ENCODE measurements at places on chromosomes 1 and 21.

DNA sequence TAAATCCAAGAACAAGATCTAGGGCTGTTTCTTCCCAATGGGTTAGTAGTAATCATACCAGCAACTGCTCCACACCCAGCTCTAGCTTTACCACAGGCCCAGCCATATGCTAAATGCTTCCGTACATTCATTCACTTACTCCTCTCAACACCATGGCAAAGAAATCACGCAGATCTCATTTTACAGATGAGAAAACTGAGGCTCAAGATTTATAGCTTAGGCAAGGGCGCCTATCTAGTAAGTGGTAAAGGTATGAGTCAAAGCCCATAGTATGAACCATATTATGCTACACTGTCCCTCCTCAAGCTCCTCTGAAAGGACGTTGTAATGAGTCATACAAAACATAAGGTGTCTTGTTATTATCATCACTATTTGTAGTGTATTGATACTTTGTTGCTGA, 82.2 kb downstream of the NIBAN1 start:
- no peak for DNase-seq

DNA sequence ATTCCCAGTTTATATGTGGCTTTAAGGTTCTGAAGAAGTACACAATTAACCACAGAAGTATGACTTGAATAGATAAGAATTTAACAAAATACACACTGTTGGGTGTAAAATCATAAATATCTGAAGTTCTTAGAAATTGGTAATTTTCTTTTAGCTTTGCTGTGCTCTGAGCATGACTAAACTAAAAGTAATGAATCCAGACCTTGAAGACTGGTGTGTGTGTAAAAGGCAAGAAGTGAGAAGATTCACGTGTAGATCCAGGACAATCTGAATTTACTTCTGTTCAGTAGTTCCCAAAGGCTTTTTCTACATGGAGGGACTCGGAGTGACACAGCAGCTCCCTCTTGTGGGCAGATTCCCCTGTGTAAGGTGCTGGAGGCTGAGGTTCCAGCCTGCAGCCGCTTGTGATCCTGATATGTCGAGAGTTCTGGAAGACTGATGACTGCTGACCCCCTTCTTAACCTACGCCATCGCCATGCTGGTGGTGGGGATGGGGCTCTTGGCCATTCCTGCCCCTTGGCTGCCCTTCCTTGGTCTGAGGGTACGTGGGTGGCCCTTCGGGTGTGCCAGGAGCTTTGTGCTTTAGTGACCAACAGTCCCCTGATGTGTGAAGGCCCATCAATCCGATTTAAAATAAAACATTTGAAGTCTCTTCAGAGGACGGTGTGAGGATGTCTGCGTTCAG, 62.7 kb downstream of the ADARB1 start:
- DNase-seq, result peak; percentile 88

- no peak for DNase-seq
Observed at GRCh38 chr1:28326984-28327383, 1.9 kb upstream of the MED18 start.

DNA sequence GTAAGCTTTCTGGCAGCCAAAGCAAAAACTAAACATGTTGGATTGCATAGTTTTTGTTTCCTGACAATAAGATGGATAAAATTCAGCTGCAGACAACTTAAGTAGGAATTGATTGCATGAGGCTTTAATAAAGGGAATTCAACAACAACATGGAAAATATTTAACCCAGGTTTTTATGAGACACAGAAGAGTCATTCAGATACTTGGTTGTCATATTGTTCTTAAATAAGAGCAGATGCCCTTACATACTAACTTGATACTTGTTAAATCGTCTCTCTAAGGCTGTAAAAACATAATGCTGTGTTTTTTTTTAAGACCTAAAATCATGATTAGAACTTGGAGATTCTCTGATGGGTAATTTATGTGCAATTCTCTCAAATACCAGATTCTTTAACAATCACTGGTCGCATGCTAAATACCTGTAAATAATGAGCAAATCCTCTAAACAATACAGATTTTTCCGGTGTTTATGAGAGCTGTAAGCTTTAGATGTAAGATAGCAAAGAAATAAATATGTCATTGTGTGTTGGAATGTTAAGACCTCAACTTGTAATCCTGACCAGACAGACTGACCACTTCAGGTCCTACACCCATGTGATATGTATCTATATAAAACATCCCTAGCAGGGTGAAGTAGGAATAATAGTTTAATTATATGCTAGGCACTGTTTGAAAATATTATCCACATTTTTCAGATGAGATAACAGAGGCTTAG, 37.8 kb upstream of the CD34 start:
- no peak for DNase-seq

- no peak for DNase-seq
Observed at GRCh38 chr1:9027307-9027706, 1.1 kb upstream of the SLC2A7 start.

GRCh38 chr1:51664421-51665240, 47.7 kb downstream of the OSBPL9 start:
- peak; percentile 21 for DNase-seq

DNA sequence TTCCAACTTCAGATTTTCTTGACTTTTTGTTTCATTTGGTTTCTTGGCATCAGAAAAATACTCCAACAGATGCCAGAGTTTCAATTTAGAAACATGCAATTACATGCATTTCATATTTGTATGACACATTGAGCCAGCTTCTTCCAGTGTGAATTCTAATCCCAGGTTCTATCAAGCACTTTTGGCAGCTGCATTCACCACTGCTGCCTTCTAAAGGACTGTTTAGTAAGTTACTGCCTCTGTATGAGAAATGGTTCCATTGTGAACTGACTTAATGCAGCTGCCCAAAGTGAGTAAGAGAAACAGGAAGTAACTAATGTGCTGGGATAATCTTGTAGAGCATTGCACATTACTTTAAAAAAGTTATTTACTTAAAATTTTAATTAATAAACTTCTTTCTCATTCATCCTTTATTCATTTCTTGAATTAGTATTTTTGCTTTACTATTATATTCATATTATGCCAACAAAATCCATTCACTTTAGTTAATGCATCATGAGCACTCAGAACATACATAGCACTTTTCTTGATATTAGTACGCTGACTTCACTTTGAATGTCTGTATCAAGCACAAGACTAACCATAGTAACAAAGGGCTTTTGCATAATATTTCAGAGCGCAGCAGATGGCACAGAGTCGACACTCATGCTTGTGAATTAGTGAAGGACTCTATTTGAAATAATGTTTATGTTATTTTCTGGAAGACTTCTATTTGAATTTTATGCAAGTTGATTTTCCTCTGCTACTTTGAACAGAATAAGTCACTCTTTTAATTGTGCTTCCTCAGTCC, 9.8 kb downstream of the RGS18 start:
- peak; percentile 43 for DNase-seq

DNA sequence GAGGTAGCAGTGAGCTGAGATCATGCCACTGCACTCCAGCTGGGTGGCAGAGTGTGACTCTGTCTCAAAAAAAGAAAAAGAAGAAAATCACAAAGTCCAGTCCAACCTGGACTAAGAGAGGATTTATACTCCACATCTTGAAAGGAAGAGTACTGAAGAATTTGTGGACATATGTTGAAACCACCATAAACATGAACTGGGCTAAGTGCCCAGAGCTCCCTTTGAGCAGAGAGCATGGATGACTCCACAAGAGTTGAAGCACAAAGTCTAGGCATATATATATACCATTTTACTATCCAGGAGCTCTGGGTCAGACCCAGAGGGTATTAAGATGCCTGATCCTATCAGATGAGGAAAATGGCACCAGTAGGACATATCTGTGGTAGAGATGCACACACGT, 86.6 kb downstream of the OMA1 start:
- no peak for DNase-seq

GRCh38 chr1:93033785-93034184, 45.3 kb upstream of the MTF2 start:
- no peak for DNase-seq

GRCh38 chr1:15616373-15617172, 685 bp upstream of the DDI2 start:
- no peak for DNase-seq

- no peak for DNase-seq
Observed at GRCh38 chr1:108661030-108661609, at the start of gene HENMT1. Gene HENMT1 (minus strand): TSS chr1:108661093. CDS start chr1:108659884, 1,209 bp downstream.

- no peak for DNase-seq
Observed at GRCh38 chr1:43545695-43546387, 15.2 kb downstream of the PTPRF start.

- DNase-seq, result peak; percentile 53
Observed at GRCh38 chr21:37368541-37369279, 2.1 kb downstream of the DYRK1A start.

GRCh38 chr1:54487571-54488050, 60.4 kb upstream of the ACOT11 start:
- DNase-seq, result no peak

DNA sequence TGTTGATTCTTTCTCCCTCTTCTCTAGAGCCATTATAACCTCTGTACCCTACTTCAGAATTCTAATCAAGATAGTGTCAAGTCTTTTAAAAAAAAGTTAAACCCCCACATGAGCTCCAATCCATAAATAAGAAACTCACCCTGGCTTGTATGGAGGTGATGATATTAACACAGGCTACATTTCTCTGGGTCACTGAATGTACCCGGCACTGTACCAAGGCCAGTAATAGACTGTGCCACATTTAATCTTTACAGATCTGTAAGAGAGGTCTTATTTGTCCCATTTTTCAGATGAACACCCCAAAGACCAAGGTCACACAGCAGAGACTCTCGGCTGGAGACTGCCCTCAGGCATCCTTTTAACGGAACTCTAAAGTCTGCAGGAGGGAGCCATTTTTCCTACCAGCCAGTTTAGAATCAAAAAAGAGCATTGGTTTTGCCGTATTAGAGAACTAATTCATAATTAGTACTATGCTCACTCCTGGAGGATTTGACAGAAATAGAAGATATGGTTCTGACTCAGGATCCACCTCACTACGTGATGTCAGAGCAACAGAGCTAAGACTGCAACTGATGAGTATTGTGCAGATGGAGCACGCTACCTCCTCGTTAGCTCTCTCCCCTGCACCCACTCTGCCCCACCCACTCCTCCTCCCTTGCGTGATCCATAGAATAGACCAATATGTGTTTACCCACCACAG, 217.2 kb upstream of the HOOK1 start:
- DNase-seq, result no peak

DNA sequence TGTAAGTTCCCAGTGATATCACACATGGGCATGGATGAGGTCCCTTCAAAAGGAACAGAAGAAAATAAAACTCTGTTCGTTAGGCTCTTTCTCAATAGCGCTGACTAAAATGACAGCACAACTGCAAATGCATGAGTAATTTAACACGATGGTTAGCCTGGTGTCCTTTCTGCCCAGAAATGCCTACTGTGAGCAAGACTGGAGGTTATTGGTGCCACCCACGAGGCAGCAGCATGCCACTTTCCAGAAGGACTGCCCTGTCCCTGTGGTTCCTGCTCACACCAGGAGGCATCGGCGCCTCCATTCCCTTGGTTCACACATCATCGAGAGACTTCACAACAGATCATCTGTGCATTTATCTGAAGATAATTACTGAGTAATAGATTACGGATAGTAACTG, 26.2 kb downstream of the VPS26C start:
- DNase-seq, result no peak

DNA sequence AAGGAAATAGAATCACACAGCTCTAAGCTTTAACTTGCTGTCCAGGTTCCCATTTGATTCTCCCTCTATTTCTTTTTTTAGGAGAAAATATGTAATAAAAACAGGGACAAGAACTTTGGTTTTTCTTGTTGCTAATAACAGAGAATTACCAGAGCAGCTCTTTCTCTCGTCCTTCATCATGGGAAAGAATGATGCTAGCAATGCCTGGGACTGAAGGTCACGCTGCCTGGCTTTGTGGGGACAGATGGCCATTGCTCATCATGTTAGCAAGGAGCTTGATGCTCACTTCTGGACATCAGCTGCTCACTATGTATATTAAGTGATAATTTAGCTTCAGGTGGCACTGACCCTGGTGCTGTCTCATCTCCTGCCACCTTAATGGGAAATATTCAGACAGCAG, 77.3 kb upstream of the AKT3 start:
- DNase-seq, result peak; percentile 44

GRCh38 chr1:228058949-228059633, 23.4 kb upstream of the ARF1 start:
- DNase-seq, result no peak

GRCh38 chr1:93817819-93818569, 61.0 kb downstream of the DNTTIP2 start:
- no peak for DNase-seq

GRCh38 chr21:44666401-44667320, at the start of gene KRTAP12-2:
Gene KRTAP12-2 (minus strand): TSS chr21:44666927. CDS start chr21:44666886, 41 bp downstream.
- peak; percentile 21 for DNase-seq

DNA sequence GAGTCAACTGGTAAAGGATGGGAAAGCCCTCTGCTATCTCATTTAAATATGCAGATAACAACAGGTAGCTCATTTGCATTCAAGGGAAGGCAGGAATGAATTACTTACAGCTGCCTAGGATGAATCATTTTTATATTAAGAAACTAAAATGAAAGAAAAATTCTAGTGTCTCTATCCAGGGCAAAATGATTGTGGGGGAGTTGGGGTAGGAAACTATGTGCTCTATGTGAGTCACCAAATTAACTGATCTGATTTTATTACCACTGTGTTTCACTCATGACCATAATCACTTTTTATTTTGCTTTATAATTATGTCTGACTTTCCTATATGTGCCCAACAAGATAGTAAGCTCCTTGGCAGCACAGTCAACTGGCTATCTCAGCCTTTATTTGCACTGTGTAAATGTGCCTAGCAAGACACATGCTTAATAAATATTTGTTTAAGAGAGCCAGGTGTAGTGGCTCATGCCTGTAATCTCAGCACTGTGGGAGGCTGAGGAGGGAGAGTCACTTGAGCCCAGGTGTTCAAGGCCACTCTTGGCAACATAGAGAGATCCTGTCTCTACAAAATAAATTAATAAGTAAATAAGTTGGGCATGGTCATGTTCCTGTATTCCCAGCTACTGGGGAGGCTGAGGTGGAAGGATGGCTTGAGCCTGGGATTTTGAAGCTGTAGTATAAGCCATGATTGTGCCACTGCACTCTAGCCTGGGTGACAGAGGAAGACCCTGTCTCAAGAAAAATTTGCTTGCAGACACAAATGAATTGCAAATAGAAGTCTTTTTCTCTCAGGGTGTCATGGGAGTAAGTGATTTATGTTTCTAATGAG, 84.1 kb downstream of the SPAG17 start:
- peak; percentile 39 for DNase-seq

- DNase-seq, result no peak
Observed at GRCh38 chr1:226132728-226133503, 53.6 kb downstream of the ACBD3 start.

GRCh38 chr1:209109001-209109785, 474.3 kb upstream of the CAMK1G start:
- DNase-seq, result no peak

DNA sequence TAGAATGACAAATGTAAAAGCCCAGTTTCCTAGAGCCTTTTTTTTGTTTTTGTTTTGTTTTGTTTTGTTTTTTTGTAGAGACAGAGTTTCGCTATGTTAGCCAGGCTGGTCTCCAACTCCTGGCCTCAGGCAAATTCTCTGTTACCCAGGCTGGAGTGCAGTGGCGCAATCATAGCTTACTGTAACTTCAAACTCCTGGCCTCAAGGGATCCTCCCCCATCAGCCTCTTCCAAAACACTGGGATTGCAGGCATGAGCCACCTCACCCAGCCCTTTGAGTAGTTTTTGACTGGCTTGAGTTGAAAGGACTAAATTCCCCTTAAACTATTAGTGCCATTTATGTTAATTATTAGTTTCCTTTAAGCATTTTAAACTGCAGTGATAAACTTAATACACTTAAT, 28.8 kb upstream of the ZBTB18 start:
- no peak for DNase-seq

- no peak for DNase-seq
Observed at GRCh38 chr1:24904731-24905354, 25.2 kb downstream of the RUNX3 start.

Measured in A172 (cell line).